ENCODE measurements at places on chromosomes 16 and 17.

DNA sequence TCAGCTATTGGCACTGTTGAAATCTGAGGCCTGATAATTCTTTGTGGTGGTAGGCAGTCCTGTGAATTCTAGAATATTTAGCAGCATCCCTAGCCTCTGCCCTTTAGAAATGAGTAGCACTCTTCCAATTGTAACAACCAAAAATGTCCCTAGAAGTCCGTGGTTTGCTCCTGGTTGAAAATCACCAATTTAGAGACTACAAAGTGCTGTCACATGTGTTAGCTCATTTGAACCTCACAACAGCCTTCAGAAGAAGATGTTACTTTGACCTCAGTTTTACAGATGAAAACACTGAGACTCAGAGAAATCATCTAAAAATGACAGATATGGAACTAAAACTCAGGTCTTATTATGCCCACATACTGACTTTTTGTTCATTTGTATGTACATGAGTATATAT lies 103.2 kb downstream of the TANC2 start:
- DNase-seq: no peak

GRCh38 chr16:51779240-51779639 lies 628.2 kb upstream of the SALL1 start:
- no peak for DNase-seq

- DNase-seq: peak; percentile 73
Measured at GRCh38 chr17:15092762-15093161, 172.4 kb downstream of the PMP22 start.

DNA sequence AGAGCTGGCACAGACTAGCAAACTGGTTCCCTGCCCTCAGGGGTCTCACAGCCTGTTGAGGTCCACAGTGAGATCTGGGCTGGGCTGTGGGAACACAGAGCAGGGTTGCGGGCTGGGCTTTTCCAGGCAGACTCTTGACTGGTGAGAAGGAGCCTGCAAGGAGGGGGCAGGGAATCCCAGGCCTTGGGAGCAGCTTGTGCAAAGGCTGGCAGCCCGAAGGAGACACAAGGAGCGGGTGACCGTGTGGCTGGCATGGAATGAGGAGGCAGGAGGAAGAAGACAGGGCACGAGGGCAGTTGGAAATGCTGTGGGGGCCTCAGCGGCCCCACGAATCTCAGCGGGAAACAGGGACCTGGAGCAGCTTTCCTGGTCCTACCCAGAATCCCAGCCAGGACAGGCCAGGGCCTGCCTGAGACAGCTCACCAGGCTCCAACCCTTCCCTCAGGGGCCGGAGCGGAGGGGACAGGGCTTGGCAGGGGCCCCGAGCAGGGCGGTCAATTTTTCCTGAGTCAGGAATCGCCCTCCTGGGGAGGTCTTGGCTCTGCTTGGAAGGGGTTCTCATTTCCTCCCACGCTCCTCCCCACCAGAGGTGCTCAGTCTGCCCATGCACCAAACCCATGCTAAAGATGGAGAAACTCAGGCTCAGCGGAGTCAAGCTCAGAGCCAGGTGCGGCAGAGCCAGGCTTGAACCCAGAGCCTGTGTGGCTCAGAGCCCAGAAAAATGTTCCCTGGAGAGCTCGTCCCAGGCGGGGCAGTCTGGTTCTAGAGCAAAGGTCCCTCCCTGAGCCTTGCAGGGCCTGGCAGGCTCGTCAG lies 9.2 kb upstream of the SNN start:
- peak; percentile 19 for DNase-seq

- no peak for DNase-seq
Measured at GRCh38 chr17:80511222-80512180, 33.1 kb upstream of the RPTOR start.

- DNase-seq: no peak
Measured at GRCh38 chr16:58119509-58119845, 9.7 kb downstream of the CFAP20 start.

DNA sequence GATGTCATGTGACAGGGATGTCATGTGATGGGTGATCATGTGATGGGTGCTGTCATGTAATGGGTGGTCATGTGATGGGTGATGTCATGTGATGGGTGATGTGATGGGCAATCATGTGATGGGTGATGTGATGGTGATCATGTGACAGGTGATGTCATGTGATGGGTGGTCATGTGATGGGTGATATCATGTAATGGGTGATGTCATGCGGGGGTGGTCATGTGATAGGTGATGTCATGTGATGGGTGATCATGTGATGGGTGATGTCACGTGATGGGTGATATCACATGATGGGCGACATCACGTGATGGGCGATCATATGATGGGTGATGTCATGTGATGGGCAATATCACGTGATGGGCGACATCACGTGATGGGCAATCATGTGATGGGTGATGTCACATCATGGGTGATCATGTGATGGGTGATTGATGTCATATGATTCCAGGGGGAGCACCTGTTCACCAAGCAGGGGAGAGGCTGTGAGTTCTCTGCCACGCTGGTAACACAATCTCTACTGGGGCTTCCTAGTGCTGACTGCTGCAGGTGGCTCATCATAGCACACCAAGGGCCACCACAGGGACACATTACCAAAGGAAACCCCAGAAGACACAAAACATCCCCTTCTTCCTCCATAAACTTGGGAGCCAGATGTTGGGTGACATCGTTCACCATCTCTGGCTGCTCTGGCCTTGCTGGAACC lies 16.5 kb downstream of the CD300LB start:
- DNase-seq: no peak

DNA sequence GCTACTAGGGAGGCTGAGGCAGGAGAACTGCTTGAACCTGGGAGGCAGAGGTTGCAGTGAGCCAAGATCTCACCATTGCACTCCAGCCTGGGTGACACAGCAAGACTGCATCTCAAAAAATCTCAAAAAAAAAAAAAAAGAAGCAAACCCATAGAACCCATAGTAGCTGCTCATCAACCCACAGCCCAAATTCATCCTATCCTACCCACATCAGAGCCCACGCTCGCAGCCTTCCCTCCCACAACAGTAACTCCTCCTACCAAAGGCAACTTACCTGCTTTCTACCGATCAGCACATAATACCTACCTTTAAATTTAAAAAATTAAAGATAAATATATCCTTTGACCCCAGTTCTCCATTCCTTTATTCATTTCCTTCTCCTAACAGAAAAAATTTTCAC lies 94.7 kb downstream of the GAS7 start:
- no peak for DNase-seq

- no peak for DNase-seq
Measured at GRCh38 chr17:59346876-59347407, 15.5 kb downstream of the YPEL2 start.

DNA sequence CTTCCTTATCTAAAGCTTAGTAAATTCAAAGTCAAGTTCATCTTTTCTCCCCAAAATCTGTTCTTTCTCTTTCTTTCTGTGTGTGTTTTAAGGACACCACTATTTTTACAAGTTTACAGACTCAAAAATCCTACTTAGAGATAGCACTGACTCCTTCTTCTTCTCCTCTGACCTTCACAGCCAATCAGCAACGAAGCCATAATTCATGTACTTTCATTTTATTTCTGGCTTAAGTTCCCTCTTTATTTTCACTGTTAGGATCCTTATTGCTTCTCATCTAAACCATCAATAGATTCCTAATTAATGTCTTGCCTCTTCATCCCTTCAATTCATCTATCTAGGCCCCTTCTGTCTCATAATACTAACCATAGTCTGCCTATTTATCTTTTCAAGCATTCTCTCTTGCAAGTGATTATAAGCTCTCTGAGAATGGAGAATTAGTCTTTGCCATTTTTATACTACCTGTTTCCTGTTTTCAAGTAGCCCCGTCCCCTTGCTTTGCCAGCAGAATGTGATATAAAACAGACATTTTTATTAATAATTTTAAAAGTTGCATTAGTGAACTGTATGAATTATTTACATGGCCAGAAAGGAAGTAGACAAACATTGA lies 27.0 kb downstream of the CDC27 start:
- no peak for DNase-seq

GRCh38 chr17:170130-170670 lies 11.2 kb downstream of the DOC2B start:
- no peak for DNase-seq

GRCh38 chr16:11534262-11534661 lies 52.5 kb downstream of the LITAF start:
- DNase-seq: peak; percentile 33

- DNase-seq: peak; percentile 63
Measured at GRCh38 chr17:44589316-44590071, 32.2 kb downstream of the FZD2 start.

- DNase-seq: no peak
Measured at GRCh38 chr17:21075739-21076085, 32.9 kb upstream of the USP22 start.

GRCh38 chr17:48374650-48375230 lies 55.3 kb downstream of the SKAP1 start:
- peak; percentile 8 for DNase-seq

GRCh38 chr16:25344006-25344405 lies 86.4 kb upstream of the ZKSCAN2 start:
- DNase-seq: no peak

GRCh38 chr16:88814144-88814502 lies 2.4 kb upstream of the APRT start:
- no peak for DNase-seq

DNA sequence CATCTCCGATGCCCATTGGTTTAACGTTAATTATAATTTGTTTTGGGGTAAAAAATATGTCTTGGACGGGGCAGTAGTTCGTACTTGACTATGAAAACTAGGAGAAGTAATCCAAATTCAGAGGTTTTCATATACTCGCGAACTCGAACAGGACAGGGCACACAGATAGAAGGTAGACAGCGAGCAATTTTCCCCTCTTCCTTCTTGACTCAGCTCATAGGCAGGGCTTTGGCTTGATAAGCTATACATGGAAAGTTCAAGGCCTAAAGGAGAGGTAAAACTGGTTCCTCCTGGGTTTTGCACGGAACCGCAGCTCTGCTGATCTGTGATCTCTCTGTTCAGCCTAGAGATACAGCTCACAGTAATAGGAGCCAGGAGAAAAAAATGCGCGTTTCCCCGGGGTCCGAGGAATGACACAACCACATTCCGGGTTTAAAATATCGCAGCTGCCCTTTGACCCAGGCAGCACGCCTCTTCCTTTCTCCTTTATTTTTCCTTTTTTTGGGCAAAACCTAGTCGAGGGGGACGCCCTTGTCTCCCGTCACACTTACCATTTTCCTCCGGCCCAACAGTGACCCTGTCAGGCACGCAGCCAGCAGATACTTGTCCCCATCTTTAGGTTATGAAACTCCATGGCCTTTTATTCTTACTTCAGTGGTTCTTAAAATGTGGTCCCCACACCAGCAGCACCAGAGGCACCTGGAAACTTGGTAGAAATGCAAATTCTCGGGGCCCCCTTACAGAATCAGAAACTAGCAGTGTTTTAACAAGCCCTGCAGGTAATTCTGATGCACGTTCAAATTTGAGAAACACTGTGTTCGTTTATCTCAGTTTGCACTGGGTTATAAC lies 1.7 kb upstream of the LASP1 start:
- DNase-seq: peak; percentile 72

- no peak for DNase-seq
Measured at GRCh38 chr16:46812781-46813540, 18.0 kb downstream of the C16orf87 start.

DNA sequence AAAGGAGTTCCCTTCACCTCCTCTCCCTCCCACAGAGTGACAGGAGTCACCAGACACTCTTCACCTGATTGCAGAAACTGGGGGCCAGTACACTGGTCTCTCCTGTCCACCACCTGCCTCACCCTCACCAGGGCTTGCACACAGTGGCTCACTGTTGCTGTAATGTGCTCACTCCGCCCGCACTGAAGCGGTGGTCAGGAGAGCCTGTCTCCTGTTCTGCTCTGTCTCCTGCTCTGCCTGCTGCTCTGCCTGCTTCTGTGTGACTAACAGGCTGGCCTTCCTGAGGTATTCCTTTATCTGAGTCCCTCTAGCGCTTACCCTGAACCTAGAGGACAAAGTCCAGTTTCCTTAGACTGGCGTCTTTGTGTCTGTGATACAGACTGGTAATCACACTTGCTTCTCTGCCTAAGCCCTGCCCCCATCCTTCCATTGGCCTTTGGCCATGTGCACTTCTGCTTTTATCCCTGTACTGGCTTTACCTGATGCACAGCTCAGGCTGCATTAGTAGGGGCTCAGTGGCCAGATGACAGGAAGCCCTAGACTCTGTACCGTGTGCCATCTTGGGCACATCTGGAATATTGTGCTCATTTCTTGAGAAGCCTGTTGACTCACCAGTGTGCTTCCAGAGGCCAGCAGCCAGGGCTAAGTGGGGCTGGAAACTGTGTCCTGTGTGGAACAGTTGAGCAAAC lies 13.3 kb downstream of the PROCA1 start:
- peak; percentile 37 for DNase-seq

DNA sequence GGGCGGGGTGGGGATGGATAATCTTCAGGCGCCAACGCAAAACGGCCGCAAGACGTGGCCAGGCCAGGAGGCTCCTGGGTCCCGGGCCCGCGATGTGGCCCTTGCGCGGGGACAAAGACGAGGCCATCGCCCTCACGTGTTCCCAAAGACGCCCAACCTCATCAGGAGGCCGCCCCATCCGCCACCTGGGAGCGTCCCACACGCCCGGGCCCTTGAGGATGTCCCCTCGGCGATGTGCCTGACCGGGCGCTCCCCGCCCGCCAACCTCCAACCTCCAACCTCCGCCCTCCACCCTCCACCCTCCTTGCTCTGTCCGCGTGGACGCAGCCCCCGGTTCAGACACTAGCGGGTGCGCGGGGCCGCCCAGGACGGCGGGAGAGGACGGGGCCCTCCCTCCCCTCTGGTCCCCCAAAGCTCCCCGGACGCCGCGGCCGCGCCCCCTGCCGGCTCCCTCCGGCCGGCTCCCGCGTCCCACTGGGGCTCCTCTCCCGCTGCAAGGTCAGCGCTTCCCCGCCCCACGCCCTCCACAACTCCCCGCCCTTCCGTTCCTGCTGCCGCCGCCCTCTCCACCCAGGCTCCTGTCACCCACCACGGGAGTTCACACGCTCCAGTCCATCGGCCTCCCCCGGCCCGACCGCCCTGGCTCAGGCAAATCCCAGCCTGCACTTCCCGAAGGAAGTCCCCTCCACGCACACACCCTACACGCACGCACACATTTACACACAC lies 250.8 kb upstream of the RPL38 start:
- DNase-seq: peak; percentile 11

All from fibroblast of mammary gland (primary cell).